ENCODE measurements at places on chromosomes 7 and 10.

DNA sequence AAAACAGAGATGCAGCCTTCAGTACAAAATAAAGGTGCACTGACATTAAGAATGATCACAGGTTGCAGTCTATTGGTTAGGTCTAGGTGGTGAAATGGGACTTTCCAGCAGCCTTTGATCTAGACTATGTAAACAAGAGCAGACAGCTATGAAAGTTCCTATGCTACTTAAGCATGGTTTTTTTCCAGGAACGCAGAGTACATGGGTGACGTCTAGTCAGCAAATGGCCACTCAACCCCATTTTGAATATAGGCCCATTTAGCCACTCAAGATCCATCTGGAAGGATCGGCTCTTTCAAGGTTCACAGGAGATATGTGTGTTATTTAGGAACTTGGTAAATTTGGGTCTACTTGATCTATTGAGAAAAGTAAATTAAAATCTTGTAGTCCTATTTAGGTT is 1424.6 kb upstream of the LRRTM3 start:
- no peak for DNase-seq

- no peak for DNase-seq
Observed at GRCh38 chr7:141558544-141559183, 7.5 kb downstream of the AGK start.

- DNase-seq: no peak
Observed at GRCh38 chr7:47581804-47582763, at the start of gene TNS3. TNS3 (minus strand) TSS chr7:47582111; CDS start chr7:47439636, 142,475 bp downstream.

DNA sequence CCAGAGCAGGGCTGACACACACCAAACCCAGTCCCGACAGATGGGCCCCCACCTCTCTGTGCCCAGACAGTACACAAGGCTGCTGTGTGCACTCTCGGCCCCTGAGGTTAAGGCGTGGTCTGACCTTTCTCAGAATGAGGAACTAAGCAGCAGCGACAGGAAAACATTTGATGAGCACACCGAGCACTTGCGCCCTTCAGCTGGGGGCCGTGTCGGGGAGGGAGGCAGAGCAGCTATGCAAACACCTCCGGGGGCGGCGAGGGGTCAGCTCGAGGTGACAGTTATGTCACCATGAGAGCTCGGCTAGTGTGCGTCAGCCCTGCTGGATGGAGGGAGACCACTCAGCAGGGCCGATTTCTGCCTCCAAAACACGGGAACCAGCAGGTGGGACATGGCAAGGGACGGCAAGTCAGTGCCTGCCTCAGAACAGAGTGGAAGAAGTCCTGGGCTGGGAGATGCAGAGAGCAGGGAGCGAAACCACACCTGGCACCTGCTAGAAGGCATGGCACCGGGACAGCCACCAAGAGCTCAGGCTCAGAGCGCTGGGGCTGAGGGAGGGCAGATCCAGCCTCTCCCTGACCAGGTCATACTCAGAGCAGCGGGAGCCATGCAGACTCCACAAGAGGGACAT is 57.4 kb downstream of the CHST15 start:
- DNase-seq: no peak

DNA sequence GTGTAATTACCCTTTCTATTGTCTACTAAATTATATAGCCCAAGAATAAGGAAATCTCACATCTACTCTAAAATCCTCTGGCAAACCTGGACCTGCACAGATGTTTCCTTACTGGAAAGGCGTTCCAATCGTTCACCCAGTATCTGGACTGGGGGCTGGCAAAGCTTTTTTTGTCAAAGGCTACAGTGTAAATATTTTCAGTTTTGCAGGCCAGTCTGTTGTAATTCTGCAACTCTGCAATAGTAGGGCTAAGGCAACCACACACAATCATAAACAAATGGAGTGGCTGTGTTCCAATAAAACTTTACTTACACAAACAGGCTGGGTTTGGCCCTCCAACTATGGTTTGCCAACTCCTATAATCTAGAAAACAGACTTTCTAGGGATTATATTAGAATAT is 56.2 kb downstream of the GLI3 start:
- no peak for DNase-seq

DNA sequence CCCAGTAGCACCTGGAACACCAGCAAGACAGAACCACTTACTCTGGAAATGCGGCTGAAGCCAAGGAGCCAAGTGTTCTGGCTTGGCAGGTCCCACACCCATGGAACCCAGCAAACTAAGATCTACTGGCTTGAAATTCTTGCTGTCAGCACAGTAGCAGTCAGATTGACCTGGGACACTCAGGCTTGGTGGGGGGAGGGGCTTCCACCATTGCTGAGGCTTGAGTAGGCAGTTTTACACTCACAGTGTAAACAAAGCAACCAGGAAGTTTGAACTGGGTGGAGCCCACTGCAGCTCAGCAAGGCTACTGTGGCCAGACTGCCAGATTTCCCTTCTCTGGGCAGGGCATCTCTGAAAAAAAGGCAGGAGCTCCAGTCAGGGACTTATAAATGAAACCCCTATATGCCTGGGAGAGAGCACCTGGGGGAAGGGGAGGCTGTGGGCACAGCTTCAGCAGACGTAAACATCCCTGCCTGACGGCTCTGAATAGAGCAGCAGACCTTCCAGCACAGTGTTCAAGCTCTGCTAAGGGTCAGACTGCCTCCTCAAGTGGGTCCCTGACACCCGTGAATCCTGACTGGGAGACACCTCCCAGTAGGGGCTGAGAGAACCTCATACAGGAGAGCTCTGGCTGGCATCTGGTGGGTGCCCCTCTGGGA is 121.2 kb downstream of the MTERF1 start:
- no peak for DNase-seq

- no peak for DNase-seq
Observed at GRCh38 chr10:69179089-69179742, 818 bp upstream of the SUPV3L1 start.

DNA sequence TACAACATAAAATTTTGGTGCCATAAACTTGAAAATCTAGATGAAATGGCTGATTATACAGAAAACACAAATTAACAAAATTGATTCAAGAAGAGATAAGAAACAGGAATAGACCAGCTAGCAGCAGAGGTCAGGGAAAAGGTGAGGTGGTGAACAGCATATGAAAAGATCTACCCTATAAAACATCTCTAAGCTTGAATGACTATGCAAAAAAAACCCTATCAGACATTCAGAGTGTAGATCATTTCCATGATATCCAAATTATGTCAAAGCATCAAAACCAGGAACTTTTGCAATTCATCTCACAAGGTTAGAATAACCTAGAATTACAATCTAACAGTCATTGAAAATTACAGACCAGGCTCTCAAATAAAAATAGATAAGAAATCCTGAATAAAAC is 14.6 kb upstream of the BPGM start:
- no peak for DNase-seq

- no peak for DNase-seq
Observed at GRCh38 chr10:84890706-84891105, 562.3 kb downstream of the CCSER2 start.

DNA sequence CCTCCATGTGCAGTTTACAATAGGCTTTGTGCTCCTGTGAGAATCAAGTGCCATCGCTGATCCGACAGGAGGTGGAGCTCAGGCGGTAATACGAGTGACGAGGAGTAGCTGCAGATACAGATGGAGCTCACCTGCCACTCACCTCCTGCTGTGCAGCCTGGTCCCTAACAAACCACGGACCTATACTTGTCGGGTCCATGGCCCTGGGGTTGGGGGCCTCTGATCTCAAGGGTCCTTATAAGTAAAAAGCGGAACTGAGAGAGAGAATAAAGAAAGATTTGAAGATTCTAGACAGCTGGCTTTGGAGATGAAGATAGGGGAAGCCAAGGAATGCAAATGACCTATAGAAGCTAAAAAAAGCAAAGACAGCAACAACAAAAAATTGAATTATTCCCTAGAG is 130.6 kb downstream of the PLXDC2 start:
- no peak for DNase-seq
